Skin of body (tissue), 3 donors: ENCODE measurements at places on chromosomes 6 and 20.

DNA sequence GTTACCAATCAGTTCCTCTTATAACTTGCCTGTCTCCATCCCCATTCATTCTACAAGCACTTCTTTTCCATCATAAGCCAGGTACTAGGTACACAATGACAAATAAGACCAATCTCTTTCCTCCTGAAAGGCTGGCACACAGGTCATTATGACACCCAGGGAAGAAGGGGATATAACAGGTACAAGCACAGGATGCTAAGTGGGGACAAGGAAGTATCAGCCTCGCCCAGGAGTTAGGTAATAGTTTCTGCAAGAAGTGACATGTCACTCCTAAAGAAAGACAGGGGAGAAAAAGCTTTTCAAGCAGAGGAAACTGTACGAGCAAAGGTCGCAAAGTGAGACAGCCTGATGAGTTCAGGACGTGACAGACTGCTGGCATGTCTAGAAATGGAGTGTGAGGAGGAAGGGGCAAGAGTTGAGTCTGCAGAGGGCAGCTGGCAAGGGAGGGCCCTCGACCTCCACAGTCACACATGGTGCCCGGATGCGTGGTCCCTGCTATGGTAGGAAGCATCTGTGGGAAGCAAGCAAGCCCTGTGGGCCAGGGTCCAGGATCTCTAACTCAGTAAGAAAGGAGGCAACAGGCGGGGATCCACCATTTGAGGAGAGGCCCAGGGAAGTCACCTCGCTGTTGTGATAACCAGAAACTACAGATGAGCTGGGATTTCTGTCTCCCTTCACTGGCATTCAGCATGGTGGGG, 40.4 kb downstream of the GPLD1 start:
- no peak for DNase-seq

- no peak for DNase-seq
Measured at GRCh38 chr6:169115632-169116031, 138.0 kb downstream of the THBS2 start.

- no peak for DNase-seq
Measured at GRCh38 chr6:107571354-107571753, 81.4 kb downstream of the SOBP start.

DNA sequence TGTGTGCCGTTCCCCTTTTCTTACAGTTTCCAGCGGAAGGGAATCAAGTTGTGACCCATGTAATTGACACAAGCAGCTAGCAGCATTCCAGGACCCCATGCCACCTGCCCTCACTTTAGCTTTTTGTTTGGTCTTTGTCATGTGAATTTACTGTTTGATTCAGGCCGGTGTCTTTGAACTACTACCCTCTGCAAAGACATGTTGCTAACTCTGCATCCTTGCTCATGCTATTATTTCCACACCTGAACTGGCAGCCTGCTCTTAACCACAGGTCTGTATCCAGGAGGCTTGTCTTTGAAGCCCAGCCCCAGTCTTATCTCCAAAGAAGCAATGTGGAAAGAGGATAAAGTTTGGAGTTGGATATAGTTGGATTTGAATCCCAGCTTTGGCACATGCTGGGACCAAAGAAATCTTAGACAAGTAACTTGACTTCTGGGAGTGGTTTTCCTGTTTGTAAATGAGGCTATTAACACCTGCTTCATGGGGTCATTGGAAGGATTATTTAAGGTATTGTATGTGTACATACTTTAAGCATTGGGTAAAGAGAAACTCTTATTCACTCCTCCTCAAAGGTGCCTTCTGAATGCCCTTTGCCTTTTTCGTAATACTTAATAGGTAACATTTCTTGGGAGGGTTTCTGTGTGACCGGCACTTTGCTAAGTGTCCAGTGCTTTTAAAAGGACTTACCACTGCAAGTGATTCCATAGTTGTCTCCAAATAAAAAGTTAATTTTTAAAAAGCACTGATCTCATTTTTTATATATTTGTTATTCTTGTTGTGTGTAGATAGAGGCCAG, 52.4 kb downstream of the RALY start:
- DNase-seq, result no peak

DNA sequence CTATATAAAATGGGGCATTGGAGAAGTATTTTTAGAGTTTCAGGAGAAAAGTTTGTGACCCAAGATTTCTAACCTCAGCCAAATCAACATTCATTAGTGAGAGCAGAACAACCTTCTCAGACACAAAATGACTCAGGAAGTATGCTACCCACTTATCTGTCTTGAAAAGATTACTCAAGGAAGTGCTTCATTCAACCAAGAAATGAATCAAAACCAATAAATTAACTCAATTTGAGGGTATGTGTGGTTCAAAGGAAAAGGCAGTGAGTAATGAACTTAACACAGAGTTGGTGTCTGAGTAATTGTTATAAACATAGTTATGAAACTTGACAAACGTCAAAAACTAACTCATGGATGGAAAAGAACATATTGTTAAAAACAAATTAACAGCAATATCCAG, 227.6 kb downstream of the HAO1 start:
- DNase-seq, result no peak

- DNase-seq, result no peak
Measured at GRCh38 chr6:760982-761955, 68.3 kb upstream of the EXOC2 start.

DNA sequence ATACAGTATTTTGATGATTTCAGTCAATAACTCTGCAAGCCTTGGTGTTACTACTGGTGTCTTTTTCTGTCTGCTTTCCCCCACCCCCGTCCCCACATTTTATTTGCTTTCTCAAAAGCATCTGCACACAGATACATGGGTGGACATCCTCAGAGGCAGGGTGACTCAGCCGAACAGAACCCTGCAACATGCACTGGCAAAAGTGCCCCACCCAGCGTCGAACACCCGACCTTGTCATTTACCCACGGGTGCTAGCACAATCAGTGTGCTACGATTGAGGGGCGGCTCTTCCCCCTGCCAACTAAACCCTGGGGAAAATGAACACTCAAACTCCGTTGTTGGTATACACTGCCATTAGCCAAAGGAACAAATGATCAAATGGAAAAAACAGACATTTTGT, 115.9 kb upstream of the NAA20 start:
- DNase-seq, result no peak

DNA sequence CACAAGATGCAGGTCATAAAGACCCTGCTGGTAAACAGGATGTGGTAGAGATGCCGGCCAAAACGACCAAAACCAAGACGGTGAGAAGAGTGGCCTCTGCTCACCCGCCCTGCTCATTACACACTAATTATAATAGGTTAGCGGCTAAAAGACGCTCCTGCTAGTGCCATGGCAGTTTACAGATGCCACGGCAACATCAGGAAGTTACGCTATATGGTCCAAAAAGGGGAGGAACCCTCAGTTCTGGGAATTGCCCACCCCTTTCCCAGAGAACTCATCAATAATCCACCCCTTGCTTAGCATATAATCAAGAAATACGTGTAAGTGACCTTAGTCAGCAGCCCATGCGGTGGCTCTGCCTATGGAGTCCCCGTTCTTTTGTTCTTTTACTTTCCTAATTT, 17.6 kb downstream of the BHLHE23 start:
- DNase-seq, result no peak

DNA sequence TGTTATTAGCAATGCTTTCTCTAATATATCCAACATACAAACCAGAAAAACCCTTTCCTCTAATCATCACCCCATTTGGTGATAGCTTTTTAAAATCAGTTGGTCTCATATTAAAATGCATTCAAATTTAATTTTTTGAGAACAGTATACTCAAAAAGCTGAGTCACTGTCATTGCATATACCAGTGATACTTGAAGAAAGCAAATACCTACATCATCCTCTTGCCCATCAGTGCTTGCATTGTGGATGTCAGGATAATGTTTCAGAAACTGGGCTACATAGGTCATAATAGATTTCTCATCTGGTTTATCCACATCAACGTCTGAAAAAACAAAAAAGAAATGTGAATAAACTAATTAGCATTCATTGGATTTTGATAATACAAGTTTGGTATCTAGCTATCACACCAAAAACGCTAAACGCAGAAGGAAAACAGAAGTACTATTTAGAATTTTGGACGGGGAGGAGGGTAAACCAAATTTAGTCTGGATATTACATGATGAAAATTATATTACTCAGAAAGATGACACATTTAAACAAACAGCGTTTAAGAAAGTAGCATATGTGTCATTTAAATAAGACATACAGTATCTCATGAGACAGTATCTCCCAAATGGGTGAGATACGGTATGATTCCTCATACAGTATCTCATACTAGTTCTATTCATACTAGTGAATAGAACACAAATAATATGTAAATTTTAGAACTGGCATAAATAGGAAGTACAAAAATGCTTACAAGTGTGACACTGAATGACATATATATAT, 134.6 kb downstream of the SYNE1 start:
- DNase-seq, result no peak

GRCh38 chr6:46748940-46749503, 2.3 kb downstream of the ANKRD66 start:
- no peak for DNase-seq

- DNase-seq, result no peak
Measured at GRCh38 chr6:159062564-159062945, 17.8 kb upstream of the TAGAP start.

GRCh38 chr6:120357447-120357846, 976.8 kb downstream of the TBC1D32 start:
- no peak for DNase-seq

DNA sequence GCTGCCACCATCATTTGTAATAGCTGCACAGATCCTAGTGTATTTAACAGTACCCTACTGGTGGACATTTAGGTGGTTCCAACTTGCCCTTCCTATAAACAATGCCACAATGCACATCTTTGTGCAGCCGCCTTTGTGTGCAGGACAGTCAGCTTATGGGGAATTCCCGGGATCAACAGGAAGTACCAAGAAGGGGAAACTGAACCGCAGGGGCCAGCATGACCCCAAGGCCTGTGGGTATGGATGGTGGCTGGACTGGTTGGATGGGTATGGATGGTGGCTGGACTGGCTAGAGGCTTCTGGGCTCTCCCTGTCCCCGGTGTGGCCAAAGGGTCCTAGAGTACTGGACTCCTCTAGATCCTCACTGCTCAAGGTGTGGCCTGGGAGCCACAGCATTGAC, 46.7 kb downstream of the CEBPB start:
- no peak for DNase-seq

- DNase-seq, result no peak
Measured at GRCh38 chr20:24034820-24035219, 46.2 kb upstream of the GGTLC1 start.

GRCh38 chr6:56848105-56848504, 106.8 kb upstream of the BEND6 start:
- DNase-seq, result no peak
